ENCODE measurements at places on chromosomes 4 and X.

- DNase-seq, result no peak
Measured at GRCh38 chrX:110310896-110311295, 7.0 kb downstream of the AMMECR1 start.

GRCh38 chrX:120672841-120673530, 43.1 kb upstream of the C1GALT1C1 start:
- DNase-seq, result no peak

- DNase-seq, result no peak
Measured at GRCh38 chr4:95556207-95556859, 7.6 kb upstream of the UNC5C start.

GRCh38 chrX:43446752-43447151, 209.3 kb upstream of the MAOA start:
- no peak for DNase-seq

DNA sequence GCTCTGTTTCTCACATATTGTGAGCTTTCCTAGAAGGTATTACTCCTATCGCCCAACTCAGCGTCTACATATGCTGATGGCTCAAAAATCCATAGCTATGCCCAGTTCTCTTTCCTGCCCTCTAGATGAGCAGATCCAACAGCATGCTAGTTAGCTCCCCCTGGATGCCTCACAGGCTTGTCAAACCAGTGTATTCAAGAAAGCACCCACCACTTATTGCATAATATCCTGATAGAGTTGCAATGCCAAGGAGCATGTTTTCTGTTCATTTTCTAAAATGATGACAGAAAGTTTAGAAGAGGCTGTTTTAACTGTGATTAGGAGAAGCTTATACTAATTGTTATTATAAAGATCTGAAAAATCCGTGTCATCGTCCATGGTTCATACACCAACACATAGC, 1.9 kb upstream of the PACRGL start:
- no peak for DNase-seq

- DNase-seq, result no peak
Measured at GRCh38 chrX:46882266-46882665, 30.0 kb upstream of the JADE3 start.

- no peak for DNase-seq
Measured at GRCh38 chr4:1981251-1982058, 27.3 kb downstream of the NELFA start.

- DNase-seq, result no peak
Measured at GRCh38 chr4:3168029-3168428, 80.9 kb upstream of the MSANTD1 start.

DNA sequence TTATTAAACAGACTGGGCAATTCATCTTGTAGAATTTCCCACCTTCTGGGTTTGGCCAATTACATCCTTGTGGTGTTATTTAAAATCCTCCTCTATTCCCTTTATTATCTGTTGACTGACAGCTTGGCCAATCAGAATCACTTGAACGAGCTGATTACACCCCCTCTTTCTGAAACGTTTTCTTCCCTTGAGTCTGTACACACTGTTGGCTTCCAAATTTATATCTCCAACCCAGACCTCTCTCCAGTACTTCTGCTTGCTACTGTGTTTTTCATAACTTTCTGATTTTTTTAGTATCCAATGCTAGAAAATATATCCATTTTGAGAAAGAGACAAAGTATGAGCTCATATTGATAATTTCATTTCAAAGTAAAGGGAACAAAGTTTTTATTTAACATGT, 14.8 kb downstream of the CD38 start:
- no peak for DNase-seq

DNA sequence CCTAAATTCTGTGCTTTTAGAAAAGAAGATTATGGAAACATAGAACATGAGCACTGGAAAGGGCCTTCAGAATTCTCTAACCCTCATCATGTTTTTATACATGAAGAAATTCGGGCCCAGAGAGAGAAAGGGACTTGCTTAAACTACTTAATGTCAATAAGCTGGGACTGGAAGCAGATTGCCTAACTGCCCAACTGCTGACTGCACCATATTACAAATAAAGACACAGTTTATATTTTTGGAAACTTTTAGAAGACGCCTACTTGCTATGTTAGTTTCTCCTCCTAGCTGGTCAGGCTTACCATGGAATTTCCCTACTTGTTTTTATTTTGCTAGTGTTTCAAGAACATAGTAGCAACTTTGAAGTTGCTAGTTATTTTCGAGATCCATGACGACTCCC, 47.1 kb downstream of the SLC9A6 start:
- no peak for DNase-seq

DNA sequence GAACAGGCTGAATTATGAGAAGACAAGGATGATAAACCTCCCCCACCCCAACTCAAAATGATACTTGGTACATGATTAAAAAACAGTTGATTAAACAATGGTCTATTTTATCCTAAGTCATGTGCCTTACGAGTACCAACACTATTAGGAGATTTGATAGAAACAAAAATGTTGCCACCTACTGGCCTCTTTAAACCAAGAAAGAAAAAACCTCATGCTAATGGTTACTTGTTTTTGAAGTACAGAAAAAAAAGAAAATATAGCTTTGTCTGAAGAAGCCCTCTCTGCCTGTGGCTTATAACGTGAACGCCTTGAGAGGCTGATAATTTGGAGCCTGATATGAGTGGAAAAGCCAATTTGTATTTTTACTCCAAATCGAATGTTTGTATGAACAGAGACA, 538.2 kb downstream of the DMD start:
- DNase-seq, result no peak

GRCh38 chr4:53055716-53056403, 193.7 kb downstream of the RASL11B start:
- DNase-seq, result no peak

DNA sequence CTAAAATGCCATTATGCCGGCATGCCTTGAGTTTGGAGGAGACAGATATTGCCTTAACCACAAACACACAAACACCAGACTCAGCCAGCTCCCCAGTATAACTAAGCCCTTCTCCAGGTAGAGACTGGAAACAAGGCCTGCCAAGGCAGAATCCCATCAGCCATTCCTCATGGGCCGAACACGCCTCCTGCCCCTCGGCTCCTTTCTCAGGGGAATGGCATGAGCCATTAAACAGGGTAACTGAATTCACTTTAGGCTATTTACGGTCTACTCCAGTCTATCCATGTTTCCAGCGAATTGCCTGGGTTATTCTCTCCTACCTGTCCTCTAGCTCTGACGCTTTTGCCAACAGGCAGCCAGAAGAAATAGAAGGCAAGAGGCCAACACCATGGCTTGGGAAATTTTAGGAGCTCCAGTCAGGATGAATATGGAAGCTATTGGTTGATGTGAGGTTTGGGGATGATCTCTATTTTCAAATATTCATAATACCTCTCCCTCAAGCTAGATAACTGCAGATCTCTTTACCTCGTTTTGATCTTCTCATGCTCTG, 4.9 kb downstream of the SEL1L3 start:
- DNase-seq, result no peak

- no peak for DNase-seq
Measured at GRCh38 chr4:131052646-131053045, 1956.7 kb downstream of the C4orf33 start.

- DNase-seq, result peak; percentile 35
Measured at GRCh38 chr4:113355550-113356371, 306.3 kb downstream of the ANK2 start.

DNA sequence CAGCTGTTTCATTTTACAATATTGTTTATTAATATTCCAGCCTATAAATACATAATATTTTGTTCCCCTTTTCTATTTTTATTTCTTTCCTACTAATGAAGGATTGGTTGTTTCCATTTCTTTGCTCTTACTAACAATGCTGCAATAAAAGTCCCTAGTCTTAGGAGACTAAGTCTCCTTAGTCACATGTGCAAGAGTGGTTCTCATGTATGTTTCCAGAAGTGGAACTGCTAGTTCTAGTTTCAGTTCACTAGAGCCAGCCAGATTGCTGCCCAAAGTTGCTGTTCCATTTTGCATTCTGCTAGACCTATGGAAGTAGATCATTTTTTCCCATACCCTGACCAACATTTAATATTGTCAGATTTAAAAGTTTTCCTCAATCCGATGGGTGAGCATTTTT, 44.3 kb downstream of the CNGA1 start:
- DNase-seq, result no peak

GRCh38 chr4:12472087-12472486, 1012.1 kb downstream of the RAB28 start:
- DNase-seq, result no peak

DNA sequence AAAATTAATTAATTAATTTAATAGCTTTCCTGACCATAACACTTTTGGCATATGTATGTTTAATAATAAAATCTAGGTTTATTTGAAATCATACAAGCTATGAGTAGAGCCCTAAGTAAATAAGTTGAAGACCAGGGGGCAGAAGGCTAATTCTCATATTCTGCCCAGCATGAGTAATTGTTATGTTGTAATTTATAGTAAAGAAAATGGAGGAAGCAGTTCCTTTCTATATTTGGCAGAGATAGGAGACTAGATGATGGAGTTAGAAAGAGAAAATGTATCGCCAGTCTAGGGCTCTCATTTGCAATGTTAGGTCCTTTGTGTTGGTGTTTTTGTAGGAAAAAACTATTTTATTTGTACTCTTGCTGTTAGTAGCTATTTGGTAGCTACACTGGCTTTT, 89.1 kb downstream of the FNIP2 start:
- no peak for DNase-seq

GRCh38 chr4:109691411-109691920, 11.8 kb downstream of the CASP6 start:
- DNase-seq, result no peak

DNA sequence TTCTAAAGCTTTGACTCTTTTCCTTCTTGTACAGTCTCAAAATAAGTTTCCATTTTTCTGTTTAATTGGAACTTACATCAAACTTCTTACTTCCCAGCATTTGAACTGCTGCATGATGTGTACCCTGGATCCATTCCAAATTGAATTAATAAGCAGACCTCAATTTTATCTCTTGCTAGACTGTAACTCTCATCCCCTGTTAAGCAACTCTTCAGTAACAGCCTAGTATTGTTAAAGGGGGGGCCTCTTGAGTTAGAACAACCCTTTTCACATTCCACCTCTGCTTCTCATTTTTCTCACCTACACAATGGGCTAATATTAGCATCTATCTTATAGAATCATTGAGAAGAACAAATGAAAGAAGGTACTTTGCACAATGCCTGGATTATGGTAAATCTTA, 169.4 kb downstream of the IL1RAPL1 start:
- DNase-seq, result no peak

DNA sequence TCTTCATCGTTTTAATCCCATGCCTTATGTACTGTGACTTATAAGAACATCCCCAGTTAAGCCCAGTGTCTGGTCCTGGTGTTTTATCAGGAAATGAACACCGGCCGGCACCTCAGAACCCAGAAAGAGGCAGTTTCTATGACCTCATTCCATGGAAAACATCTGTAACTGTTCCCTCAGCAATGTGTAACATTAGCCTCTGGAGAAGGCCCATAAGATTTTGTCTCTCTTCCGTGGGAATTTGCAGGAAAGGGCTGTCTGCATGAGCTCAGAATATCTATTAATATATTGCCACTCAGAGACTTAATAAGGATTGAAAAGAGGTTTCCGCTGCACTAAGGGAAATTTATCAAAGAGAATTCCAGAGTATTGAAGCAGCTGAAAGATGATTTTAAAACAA, 3.1 kb upstream of the TCEANC start:
- DNase-seq, result no peak

GRCh38 chrX:103538728-103539127, 19.4 kb upstream of the RAB40A start:
- DNase-seq, result no peak

DNA sequence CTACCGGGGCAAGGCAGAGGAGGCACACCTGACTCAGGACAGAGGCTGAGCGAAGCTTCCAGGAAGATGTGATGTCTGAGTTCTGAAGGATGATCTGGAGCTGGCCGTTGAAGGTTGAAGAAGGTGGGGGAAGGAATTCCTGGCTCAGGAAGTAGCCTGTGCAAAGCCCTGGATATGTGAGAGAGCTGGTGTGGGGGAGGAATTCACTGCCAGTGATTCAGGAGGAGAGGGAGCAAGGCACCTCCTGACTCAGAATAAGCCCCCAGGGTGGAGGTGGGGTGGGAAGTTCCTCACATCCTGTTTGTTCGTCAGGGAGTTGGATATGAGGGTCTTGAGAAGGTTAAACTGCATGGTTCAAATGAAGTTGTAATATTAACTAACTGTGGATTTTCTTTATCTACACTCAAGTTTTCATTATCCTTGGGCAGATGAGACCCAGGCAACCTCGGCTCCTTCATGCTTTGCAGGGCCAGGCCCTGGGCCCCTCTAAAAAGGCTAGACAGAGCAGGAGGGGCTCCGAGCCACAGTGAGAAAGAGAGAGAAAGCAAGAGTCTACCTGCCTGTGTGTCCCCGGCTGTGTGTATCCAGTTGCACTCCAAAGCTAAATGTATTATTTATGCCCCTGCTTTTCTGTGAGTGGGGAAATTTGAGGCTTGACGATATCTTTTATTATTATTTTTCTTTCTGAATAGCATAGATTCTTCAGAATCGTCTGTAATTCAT, 7.1 kb downstream of the NHSL2 start:
- no peak for DNase-seq

GRCh38 chrX:155873188-155873587, 8.0 kb upstream of the VAMP7 start:
- DNase-seq, result no peak

DNA sequence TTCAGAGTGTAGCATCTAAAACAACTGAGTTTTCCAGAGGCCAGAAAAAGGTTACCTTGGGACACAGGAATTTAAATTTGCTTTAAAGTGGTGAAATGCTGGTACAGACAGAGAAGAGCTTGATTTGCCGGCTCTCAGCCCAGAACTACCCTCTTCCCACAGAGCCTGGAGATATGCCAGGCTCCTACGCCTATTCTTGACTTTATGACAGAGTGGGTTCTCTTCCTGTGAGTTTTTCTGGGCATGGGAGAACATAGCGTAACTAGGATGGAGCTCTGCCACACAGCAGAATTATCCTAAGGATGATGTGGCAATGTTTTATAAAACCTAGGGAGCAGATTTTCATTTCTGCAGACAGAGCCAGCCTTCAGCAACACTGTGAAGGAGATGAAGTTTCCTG, 241.8 kb downstream of the GRIA3 start:
- DNase-seq, result no peak

DNA sequence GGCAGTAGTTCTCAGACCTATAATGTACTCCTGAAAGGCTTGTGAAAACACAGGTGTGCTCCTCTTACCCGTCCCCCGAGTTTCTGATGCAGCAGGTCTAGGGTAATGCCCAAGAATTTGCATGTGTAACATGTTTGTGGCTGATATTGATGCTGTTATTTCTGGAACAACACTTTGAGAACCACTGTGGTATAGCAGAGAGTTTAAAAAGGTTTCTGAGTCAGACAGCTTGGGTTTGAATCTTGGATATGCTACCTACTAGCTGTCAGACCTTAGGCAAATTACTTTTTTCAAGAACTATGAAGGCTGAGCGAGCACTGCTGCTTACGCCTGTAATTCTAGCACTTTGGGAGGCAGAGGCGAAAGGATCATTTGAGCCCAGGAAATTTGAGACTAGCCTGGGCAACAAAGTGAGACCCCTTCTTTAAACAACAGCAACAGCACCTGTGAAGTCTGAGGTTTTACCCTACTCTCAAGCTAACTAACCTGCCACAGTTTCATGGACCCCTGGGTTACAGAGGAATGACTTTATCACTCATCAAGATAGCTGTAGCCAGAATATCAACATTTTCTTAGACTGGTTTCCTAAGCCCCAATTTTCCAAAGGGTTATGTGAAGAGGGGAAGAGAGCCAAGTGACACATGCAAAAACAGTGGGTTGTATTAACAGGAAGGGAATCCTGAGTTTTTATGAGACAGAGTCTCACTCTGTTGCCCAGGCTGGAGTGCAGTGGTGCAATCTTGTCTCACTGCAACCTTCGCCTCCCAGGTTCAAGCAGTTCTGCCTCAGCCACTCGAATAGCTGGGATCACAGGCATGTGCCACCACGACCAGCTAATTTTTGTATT, 5.1 kb downstream of the AFF1 start:
- no peak for DNase-seq

GRCh38 chr4:170234800-170235199, 145.0 kb upstream of the AADAT start:
- DNase-seq, result no peak

Data from stimulated activated CD4-positive, alpha-beta T cell treated with anti-CD3 and anti-CD28 coated beads, TNF-alpha, amount 100 ng/mL, for 1 hour (primary cell).